ENCODE measurements at places on chromosomes 4 and X.

- DNase-seq = no peak
Measured at GRCh38 chr4:4867375-4868039, 8.0 kb downstream of the MSX1 start.

GRCh38 chrX:127057891-127058619, 238.5 kb downstream of the PRR32 start:
- no peak for DNase-seq

DNA sequence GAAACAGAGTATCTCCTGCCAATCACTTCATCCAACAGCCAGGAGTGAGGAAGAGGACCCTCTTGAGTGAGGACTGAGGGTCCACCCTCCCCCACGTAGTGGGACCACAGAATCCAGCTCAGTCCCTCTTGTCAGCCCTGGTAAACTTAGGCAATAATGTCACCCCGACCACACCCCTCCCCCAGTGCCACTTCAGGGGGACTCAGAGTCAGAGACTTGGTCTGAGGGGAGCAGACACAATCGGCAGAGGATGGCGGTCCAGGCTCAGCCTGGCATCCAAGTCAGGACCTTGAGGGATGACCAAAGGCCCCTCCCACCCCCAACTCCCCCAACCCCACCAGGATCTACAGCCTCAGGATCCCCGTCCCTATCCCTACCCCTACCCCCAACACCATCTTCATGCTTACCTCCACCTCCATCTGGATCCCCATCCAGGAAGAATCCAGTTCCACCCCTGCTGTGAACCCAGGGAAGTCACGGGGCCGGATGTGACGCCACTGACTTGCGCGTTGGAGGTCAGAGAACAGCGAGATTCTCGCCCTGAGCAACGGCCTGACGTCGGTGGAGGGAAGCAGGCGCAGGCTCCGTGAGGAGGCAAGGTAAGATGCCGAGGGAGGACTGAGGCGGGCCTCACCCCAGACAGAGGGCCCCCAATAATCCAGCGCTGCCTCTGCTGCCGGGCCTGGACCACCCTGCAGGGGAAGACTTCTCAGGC, at the start of the genes CSAG1 and MAGEA12:
TSS of gene CSAG1 (minus strand) at position 461 of the 715 bp plus-strand sequence. CDS start 1,261 bp downstream, outside the sequence.
TSS of gene MAGEA12 (plus strand) at position 497 of the 715 bp plus-strand sequence. CDS start 2,405 bp downstream, outside the sequence.
- DNase-seq = no peak

DNA sequence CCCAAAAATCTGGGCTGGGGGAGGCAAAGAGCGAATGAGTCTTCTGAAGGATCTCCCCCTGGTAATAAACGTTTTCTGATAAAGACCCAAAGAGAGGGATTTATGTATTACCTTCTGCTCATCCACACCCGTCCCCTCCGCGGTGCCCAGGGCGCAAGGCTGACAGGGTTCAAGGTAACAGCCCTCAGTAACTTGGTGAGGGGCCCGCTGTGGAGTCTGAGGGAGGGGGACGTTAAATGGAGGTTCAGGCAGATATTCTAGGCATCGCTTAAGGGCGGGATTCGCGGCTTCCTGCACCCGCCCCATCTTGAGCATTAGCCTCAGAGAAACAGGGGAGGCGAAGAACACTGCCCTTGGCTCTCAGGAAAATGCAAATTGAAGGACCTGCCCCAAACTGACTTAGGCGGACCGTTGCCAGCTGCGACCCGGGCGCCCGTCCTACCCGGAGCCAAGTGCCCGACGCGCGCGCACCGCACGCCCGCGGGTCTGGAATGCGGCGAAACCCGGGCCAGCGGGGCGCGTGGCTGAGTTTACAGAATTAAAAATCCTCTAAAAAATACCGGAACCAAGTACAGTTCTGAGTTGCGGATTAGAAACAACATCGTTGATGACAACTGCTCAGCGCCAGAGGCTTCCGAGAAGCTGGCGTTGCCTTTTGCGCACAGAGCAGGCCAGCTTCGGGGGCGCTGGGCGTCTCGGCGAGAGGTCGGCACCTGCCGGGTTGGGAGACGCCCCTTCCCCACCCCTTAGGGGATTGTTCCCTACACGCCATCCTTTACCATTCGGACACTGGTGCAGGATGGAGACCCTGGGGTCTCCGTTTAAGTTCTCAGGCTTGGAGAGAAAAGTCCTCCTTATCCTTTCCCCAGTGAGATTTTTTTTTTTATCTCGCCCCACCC, 2.8 kb downstream of the HELT start:
- no peak for DNase-seq

GRCh38 chrX:87517571-87518141, at the start of gene KLHL4:
KLHL4 (plus strand) TSS chrX:87517802; CDS start chrX:87517894, 92 bp downstream.
- no peak for DNase-seq

- peak; percentile 4 for DNase-seq
Measured at GRCh38 chr4:2069161-2069971, 10.2 kb downstream of the NAT8L start.

- DNase-seq = no peak
Measured at GRCh38 chr4:130035391-130035790, 939.4 kb downstream of the C4orf33 start.

GRCh38 chrX:9759337-9759736, 6.3 kb downstream of the GPR143 start:
- DNase-seq = no peak

DNA sequence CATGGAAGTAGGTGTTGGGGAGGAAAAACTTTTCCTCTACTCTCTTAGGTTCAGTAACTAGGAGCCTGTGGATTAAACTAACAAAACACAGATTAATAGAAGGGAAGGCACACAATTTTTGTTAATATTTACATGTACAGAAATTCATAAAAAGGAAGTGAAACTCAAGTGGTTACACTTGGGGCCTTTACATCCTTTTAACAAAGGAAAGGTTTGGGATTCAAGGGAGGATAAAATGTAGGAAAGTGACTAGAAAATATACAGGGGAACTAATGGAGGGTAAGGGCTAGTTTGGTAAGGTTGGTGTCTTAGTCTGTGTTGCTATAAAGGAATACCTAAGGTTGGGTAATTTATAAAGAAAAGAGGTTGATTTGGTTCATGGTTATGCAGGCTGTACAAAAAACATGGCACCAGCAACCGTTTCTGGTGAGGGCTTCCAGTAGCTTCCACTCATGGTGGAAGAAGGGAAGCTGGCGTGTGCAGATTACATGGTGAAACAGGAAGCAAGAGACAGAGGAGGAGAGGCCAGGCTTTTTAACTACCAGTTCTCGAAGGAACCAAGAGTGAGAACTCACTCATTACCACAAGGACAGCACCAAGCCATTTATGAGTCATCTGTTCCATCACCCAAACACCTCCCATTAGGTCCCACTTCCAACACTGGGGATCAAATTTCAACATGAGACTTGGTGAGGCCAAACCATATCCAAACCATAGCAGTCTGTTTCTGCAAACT, 124.4 kb downstream of the CHRDL1 start:
- DNase-seq = no peak

- DNase-seq = peak; percentile 4
Measured at GRCh38 chrX:1450361-1451161, 2.1 kb downstream of the ASMTL start.

DNA sequence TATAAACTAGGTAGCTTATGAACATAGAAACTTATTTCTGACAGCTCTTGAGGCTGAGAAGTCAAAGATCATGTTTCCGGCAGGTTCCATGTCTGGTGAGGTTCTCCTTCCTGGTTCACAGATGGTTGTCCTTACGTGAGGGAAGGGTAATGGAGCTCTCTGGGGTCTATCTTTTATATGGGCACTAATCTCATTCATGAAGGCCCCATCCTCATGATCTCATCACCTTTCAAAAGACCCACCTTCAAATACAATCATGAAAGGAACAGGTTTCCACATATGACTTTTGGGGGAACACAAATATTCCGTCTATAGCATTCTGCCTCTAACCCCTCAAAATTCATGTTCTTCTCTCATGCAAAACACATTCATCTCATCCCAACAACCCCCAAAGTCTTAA, 264.7 kb downstream of the PTTG2 start:
- DNase-seq = no peak

DNA sequence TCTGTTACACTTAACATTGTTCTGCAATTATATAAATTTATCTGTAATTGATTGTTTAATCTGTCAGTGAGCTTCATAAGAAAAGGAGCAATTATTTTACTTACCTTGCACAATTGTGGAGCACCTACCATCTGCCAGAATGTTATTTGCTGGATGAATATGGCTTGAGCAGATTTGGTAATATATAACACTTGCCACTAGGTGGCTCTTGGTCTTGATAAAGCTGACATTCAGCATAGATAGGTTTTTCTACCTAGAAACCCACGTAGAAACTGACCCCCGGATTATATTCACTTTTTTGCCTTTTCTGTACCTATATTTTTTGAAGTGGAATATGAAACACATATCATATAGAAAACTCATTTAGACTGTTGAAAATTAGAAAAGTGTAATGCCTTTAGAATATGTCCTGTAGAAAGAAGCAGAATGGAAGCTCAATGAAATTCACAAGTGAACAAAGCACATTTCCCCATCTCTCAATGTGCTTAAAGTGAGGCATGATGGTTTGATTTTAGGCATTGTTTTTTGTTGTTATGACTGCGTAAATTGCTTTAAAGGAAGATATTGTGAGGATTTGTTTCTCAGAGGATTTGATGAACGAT, 9.5 kb downstream of the RBPJ start:
- DNase-seq = no peak

- DNase-seq = no peak
Measured at GRCh38 chr4:68430337-68430736, 16.9 kb upstream of the TMPRSS11E start.

- DNase-seq = no peak
Measured at GRCh38 chrX:152465132-152465531, 14.0 kb upstream of the GABRA3 start.

- no peak for DNase-seq
Measured at GRCh38 chr4:5636766-5637670, 71.3 kb downstream of the EVC2 start.

DNA sequence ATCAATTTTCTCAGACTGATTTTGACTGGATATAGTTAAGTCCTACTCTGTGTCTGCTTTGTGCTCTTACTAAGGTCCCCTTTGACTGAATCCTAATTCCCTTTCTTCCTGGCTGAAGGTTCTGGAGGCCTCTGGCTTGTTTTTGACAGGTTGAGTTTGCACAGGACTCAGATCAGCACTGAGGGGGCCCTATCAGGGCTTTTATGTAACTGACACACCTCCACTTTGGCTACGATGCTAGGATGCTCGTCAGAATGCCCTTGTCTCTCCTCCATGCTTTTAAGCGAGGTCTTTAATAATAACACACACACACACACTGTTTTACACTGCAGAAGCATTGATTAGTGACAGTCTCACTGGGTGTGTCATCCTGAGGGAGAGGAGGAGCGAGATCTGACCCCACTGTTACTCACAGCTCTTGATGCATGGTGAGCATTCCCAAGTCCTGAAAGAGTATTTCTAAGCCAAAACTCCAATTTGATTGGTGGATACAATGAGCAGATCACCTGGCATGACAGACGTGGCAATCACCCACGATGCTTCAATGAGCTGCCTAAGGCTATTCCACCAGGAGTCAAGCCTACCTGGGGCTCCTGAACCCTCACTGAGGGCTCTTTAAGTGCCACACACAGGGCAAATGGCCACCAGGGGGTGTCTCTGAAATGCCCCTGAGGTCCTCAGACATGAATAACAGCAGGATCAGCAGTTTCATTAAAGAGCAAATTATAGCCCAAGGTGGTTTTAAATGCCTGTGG, 130.4 kb upstream of the CPEB2 start:
- DNase-seq = peak; percentile 22

DNA sequence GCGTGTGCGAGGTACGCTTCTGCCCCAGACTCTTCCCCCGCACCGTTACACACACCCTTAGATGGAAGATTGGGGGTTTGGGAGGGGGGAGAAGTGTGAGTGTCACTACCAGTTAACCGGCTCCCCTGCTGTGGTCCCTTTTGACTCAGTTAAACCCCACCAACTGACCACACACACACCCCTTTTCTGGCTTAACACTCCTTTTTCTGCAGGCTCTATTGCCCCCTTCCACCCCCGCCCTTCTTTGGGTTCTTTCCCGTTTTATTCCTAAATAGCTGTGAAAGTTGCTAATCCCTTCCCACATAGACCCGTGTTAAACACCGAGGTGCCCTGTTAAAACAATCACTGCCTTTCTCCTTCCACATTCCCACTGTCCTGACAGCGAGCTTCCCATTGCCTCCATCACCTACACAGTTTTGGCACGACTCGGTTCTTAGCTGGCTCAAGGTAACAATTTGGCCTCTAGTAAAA, 3.7 kb upstream of the NR3C2 start:
- DNase-seq = no peak

DNA sequence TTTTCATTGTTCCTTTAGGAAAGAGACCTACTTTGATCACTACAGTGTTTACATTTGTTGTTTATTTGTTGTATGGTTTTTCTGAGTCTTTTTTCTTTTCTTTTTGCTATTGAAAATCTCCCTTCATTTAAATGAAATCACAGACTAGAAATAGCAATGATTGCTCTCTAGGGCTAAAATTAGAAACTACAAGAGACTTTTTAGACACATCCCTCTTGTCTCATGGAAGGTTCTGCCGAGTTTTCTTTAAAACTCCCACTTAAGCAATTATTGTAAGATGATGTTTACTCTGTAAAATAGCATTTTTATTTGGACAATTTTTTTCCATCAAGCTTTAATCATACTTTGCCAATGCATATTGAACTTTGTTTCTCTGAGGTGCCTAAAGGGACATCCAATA, 136.6 kb downstream of the PALLD start:
- no peak for DNase-seq

DNA sequence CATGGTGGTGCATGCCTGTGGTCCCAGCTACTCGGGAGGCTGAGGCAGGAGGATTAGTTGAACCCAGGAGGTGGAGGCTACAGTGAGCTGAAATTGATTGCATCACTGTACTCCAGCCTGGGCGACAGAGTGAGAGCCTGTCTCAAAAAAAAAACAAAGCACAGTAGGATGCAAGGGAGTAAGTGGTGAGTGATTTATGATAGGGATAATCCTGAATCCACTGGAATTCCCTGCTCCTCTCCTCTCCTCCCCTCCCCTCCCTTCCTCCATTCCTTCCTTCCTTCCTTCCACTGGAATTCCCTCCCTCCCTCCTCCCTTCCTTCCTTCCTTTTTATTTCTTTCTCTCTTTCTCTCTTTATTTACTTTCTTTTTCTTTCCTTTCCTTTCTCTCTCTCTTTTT, 40.9 kb upstream of the NKRF start:
- no peak for DNase-seq

DNA sequence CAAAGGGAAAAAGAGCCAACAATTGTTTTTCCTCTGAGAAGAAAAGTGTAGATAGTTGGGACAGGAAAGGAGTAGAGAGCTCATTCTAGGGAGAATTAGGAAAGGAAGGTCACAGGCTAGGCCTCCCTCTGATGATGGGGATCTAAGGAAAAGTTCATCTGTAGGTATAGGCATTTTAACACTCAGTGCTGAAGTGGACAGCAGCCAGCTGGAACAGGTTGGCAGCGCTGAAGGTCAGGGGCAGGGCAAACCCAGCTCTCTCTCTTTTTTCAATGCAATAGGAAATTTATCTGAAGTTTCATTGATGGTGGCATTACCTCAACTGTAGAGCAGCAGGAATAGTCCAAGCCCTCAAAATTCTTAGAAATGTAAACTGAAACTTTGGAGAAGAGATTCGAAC, 98.5 kb upstream of the ETNPPL start:
- DNase-seq = no peak

GRCh38 chrX:48924270-48924669, 5.4 kb upstream of the PIM2 start:
- DNase-seq = no peak

DNA sequence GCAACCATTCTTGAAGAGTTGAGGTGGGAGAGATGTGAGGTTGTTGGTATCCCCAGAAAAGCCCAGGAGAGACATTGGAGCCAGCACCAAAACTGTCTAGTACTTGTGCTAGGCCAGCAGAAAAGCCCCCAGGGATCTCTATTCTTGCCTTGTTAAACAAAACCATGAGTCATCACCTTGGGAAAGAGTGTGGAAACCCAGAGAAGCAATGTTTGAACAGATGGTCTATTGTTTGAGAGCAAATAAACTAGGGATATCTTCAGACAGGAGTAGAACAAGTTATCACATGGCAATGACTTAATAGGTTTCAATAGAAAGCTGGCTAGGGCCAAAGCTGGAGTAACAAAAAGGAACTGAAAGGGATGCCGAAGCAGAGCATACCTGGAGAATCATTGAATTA, 195.7 kb upstream of the CASK start:
- DNase-seq = no peak
